ENCODE measurements at places on chromosomes 5 and 9.

DNA sequence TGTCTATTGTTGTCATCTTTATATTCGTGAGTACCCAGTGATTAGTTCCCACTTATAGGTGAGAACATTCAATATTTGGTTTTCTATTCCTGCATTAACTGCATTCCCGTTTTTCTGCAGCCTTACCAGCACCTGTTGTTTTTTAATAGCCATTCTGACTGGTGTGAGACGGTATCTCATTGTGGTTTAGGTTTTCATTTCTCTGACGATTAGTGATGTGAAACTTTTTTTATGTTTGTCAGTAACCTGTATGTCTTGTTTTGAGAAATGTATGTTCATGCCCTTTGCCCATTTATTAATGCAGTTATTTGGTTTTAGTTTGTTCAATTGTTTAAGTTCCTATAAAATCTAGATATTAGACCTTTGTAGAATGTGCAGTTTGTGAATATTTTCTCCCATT, 546.0 kb upstream of the RORB start:
- no peak for DNase-seq

DNA sequence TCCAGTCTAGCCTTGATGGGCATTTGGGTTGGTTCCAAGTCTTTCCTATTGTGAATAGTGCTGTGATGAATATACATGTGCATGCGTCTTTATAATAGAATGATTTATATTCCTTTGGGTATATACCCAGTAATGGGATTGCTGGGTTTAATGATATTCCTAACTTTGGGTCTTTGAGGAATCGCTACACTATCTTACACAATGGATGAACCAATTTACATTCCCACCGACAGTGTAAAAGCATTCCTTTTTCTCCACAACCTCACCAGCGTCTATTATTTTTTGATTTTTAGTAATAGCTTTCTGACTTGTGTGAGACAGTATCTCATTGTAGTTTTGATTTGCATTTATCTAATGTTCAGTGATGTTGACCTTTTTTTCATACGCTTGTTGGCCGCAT, 1040.1 kb downstream of the MAT2B start:
- DNase-seq: no peak

GRCh38 chr5:14249258-14250082, 106.3 kb downstream of the TRIO start:
- DNase-seq: no peak

DNA sequence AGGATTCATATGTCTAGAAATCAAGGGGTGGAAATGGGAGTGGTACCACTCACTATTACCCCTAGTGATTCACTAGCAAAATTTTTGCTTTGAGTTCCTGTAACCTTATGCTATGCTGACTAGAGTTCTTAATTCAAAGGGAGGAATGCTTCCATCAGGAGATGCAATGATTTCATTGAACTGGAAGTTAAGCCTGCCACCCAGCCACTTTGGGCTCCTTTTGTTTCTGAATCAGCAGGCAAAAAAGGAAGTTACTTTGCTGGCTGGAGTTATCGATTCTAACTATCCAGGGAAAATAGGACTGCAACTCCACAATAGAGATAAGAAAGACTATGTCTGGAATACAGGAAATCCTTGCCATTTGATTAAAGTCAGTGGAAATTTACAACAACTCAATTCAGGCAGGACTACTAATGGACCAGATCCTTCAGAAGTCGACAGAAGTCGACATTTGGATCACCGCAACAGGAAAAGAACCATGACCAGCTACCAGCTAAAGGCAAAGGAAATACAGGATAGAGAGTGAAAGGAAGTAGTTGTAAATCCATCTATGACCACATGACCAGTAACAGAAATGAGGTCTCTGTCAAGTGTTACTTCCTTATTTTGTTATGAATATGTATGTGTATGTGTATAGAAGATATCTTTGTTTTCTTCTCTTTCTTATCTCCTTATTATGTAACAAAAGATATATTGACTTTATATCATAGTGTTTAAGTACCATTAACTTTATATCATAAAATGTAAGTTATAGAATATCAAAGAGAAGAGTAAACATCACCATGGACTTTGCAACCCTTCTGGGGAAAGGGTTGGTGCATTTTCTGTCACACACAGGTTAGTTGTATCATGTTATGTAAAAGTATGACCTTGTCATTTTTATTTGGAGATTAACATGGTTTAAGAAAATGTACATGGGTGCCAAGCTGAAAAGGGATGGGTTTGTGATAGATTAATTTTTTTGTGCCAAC, 198.7 kb upstream of the HAPLN1 start:
- DNase-seq: no peak

DNA sequence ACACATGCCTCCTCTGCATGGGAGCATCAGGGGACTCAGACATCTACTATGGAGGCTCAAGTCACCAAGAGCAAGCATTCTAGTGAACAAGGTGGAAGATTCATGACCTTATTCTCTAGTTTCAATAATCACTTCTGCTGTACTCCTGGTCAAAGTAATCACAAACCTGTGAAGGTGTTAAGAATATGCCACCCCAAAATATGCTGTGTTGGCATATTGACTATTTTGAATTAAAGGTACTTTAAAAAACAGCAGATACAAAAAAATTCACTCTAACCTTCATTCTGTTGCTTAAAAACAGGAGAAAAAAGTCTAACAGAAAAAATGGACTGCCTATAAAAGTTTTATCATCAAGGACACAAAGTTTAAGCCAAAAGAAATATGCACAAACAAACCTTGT, 607.8 kb upstream of the TYRP1 start:
- DNase-seq: no peak

GRCh38 chr9:792331-793260, 48.9 kb upstream of the DMRT1 start:
- DNase-seq: no peak

- no peak for DNase-seq
Measured at GRCh38 chr9:78557540-78557939, 260.6 kb downstream of the PSAT1 start.

DNA sequence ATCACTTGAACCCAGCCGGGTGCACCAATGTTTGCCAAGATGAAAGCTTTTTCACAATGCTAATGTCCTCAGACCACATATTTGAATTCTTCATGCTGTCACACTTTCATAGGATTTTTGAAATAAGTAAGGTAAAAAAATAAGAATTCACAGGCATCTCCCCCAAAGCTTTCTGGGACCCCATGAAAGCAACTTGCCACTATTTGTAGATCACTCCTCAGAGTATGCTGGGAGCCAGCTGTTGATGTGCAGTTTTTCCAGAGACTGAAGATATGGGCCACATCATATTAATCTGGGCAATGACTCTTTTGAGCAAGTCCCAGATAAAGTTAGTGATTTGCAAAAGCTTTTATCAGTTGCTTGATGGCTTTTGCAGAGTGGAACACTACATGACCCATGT, 507.9 kb downstream of the RASEF start:
- DNase-seq: no peak

- no peak for DNase-seq
Measured at GRCh38 chr5:140833993-140834392, at the start of gene PCDHA7. TSS of gene PCDHA7 (plus strand) at chr5:140834269. CDS start at chr5:140834384, 115 bp downstream.

DNA sequence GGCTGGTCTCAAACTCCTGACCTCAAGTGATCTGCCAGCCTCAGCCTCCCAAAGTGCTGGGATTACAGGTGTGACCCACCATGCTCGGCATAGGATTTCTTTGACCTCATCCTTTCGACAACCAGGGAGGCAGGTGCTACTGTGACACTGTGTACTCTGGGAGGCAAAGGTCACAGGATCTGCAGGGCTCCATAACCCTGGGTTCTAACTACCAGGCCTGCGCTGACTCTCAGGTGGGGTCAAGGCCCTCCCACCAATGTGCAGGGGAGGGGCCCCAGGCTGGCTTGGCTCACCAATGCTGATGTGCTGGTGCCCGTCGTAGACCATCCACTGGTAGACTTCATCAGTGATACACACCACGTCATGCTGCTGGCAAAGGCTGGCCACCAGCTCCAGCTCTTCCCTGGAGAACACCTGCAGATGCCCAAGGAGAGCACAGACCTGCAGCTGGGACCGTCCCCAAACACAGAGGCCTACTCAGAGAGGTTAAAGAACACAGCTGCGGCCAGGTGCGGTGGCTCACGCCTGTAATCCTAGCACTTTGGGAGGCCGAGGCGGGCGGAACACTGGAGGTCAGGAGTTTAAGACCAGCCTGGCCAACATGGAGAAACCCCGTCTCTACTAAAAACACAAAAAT, 7.0 kb upstream of the SPOUT1 start:
- DNase-seq: no peak

- no peak for DNase-seq
Measured at GRCh38 chr9:13994240-13994639, 319.7 kb downstream of the NFIB start.

DNA sequence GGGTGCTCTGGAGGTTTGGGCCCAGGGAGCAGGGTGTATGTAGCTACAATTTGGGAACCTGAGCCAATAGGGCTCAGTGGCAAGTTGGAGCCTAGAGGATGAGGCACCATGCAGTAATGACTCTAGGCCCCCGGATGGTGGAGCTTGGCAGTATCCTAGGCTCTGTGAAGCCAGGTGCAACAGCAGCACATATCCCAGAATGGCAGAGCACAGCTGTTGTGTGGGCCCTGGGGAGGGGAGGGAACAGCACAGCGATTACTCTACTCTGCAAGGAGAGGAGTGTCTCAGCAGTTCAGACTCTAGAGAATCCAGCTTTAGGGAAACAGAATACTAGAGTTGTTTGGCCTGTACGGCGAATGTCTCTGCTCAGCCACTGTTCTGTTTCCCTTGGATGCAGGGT, 56.1 kb downstream of the LRRTM2 start:
- no peak for DNase-seq

DNA sequence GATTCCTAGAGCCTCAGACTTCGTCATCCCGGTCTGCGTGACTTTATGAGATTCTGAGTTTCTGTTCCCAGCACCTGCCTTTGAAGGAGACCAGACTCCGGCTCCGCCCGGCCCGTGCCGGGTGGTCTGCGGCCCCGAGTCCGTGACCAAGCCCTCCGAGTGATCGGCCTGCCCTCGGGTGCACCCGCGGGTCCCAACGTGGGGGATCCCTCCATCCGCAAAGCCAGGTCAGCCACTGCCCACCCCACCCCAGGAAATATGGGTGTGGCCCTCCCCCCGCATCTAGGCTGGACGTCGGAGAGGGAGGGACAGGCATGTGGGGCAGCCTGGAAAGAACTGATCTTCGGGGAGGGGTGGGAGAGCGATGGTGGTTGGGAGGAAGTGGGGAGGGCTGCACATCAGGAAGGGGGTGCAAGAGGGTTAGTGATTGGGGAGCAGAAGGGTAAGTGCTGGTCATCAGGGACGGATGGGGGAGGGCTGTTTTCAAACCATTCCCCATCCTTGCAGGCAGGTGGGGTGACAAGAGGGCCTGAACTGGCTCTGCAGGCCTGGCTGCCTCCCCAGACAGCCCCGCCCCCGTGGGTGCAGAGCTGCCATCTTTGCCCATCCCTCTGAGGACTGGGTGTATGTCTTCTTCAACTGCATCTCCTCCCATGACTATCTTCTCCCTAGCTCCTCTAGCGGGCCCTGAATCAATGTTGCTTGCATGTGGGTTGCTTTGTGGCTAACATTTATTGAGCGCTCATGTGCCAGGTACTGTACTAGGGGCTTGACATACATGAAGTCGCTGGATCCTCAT, 747 bp downstream of the LRSAM1 start:
- peak; percentile 38 for DNase-seq

- no peak for DNase-seq
Measured at GRCh38 chr9:90240541-90240940, 402.1 kb downstream of the DIRAS2 start.

GRCh38 chr5:61640179-61641021, 308.3 kb downstream of the ZSWIM6 start:
- no peak for DNase-seq

- DNase-seq: no peak
Measured at GRCh38 chr9:129888293-129889121, 53.2 kb downstream of the USP20 start.

- no peak for DNase-seq
Measured at GRCh38 chr9:91395553-91396471, 27.8 kb downstream of the NFIL3 start.

- no peak for DNase-seq
Measured at GRCh38 chr5:61632064-61632463, 300.0 kb downstream of the ZSWIM6 start.

DNA sequence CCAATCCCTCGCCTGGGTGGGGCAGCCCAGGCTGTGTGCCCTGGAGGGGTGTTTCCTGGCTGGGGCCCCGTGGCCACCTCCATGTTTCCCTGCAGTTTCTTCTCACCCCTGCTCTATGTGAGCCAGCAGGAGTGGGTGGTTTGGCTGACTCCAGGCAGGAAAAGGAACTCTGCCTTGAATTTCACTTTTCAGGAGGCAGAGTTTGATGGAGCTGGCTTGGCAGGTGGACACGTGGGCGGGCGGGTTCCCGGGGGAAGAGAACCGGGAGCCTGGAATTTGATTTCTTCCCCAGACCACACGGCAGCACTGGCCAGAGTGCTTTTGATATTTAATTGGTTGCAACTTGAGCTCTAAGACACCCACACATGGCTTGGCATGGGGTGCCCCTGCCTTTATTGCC, 119.8 kb upstream of the PANK3 start:
- DNase-seq: no peak

GRCh38 chr9:109001275-109001676, 12.0 kb downstream of the CTNNAL1 start:
- no peak for DNase-seq

DNA sequence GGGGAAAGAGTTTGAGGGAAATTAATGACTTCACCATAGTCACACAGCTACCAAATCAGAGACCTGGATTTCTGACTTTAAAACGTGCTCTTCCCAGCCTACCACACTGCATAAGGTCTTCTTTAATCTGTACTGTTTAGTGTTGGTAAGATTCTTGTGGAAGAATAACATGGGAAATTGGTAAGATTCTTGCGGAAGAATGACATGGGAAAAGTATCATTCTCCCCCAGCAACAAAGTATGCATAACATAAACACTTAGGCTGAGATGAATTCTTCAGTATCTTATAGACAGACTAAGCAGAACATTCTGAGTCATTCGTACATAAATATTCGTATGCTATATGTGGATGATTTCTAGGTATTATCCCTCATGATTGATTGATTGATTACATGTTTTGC, 170.4 kb downstream of the FOCAD start:
- DNase-seq: no peak

DNA sequence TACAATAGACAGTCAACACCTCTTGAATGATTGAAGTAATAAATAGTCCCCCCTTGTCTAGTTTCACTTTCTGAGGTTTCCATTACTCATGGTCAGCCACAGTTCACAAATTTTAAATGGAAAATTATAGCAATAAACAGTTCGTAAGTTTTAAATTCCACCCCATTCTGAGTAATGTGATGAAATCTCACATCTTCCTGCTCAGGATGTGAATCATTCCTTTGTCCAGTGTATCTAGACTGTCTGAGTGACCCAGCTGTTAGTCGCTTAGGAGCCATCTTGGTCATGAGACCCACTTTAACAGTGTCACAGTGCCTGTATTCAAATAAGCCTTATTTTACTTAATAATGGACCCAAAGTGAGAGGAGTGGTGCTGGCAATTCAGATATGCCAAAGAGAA, 311.6 kb upstream of the PRR16 start:
- no peak for DNase-seq

- DNase-seq: no peak
Measured at GRCh38 chr5:76445830-76446229, 42.7 kb downstream of the IQGAP2 start.

All from NCI-H1105 (cell line).